Activated naive CD8-positive, alpha-beta T cell treated with anti-CD3 and anti-CD28 coated beads, Interleukin-2, amount 10 ng/mL, durations not matched to agents 7 days and 5 days (primary cell): ENCODE measurements at places on chromosomes 1 and 21. TPM values are rescaled to one million over a fixed set of nuclear protein-coding genes. Genes with fewer than 3 reads are reported as not detected.

Gene USP33
- 70.8 TPM for total RNA-seq

Gene PADI2
- total RNA-seq: 0.23 TPM

DNA sequence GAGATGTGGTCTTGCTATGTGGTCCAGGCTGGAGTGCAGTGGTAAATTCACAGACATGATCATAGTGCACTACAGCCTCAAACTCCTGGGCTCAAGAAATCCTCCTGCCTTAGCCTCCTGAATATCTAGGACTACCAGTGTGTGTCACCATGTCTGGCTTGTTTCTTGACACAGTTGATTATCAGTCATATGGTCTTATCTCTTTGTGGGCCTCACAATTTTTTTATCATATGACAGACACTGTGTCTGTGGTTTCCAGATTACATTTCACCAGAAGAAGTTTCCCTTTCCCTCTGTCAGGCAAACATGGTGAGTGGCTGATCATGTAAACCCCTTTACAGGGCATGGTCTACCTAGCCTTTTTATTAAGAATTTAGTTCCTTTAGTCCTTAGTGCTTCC is 96.1 kb downstream of the HFM1 start:
- DNase-seq: no peak

- no peak for DNase-seq
These were observed 99.9 kb downstream of the ROR1 start for GRCh38 chr1:63873751-63874150.

- no peak for DNase-seq
These were observed 827 bp downstream of the PRKCZ start for GRCh38 chr1:2050793-2051682.

GRCh38 chr1:243793298-243793697 is 56.7 kb downstream of the AKT3 start:
- DNase-seq: no peak

Gene SPRR1B
- total RNA-seq: not detected

Gene LEMD1
- 0.97 TPM for total RNA-seq

Gene FAM177B
- total RNA-seq: not detected

- DNase-seq: no peak
These were observed 80.6 kb downstream of the ERG start for GRCh38 chr21:38417726-38418125.

- DNase-seq: no peak
These were observed 444.9 kb upstream of the PKN2 start for GRCh38 chr1:88239205-88239604.

GRCh38 chr1:217642455-217642854 is 11.3 kb downstream of the SPATA17 start:
- DNase-seq: no peak

Gene LIPI
- not detected for total RNA-seq

DNA sequence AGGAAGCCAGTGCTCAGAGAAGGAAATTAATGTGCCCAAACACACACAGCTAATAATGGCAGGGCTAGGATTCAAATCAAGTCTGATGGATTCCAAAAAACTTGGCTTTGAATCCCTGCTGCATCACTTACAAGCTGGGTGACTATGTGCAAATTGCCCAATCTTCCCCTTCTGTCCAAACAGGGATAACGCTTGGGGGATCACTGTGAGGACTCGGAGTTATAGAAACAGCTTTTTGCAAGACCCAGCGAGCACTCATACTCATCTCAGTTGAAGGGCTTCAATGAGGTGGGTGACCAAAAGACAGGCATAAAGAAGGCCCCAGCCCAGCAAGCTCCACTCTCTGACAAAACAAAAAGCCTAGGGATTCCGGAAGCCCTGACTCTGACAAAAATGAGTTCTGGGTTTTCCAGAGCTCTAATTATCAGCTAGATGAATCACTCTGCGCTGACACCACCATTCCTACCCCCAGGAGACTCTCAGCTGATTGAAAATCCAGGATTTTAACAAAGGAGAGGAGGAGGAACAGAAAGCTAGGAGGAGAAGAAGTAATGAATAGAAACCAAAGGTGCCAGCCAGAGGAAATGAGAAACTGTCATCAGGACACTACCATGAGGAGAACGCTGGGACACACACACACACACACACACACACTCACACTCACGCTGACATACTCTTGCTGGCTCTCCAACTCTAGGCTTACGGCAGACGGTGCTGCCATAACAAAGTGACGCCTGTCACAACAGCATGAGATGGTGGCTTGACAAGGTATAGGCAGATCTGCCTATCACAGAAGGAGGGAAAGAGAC is 1.6 kb upstream of the STK40 start:
- no peak for DNase-seq

GRCh38 chr1:11886986-11887665 is 28.4 kb upstream of the NPPB start:
- no peak for DNase-seq

GRCh38 chr1:76510672-76511557 is 356.4 kb upstream of the ST6GALNAC5 start:
- no peak for DNase-seq

DNA sequence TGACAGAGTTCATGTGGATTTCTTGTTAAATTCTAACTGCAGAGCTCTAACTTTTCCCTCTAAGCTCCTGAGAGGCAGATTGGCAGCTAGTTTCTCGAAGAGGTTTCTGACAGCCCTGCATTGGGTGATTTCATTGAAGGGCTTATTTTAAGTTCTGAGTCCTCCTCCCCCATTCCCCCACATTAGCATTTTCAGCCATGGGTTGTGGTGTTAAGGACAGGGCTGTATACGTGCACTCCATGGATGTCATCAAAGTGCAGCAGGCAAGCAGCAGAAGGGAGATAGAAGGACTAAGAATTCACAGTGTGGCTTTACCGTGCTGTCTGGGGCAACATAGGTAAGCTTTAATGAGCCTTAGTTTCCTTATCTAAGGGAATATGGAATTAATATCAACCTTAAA is 19.0 kb downstream of the CRYZ start:
- DNase-seq: no peak

GRCh38 chr1:201180141-201180540 is 10.5 kb upstream of the IGFN1 start:
- DNase-seq: no peak

Gene ATP1A2
- not detected for total RNA-seq

- DNase-seq: no peak
These were observed 200.5 kb downstream of the OMA1 start for GRCh38 chr1:58346036-58346355.

Gene FABP3
- total RNA-seq: 0.62 TPM

DNA sequence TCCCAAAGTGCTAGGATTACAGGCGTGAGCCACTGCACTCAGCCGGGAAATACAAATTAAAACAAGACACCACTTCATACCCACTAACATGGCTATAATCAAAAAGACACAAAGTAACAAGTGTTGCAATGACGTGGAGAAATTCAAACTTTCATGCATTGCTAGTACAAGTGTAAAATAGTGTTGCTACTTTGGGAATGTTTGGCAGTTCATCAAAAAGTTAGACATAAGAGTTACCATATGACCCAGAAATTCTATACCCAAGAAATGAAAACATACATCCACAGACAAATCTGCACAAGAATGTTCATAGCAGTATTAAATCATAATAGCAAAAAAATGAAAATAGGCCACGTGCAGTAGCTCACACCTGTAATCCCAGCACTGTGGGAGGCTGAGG is 16.4 kb downstream of the FOXJ3 start:
- no peak for DNase-seq

DNA sequence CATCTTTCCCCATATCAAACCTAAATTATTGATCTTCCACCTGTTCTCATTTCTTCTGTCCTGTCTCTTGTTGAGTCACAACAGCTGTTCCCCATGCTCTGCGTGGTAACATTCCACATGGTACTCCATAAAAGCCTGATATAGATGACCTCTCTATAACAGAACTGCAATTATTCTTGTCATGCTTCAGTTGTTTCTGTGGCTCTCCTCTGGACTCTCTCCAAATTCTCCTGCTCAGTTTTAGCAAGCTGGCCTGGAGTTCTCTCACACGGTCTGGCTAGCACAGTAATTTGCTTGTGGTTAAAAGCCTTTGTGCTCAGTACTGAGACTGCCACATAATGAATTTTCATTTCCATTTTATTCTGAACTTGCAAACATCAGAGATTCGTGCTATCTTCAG is 10.6 kb upstream of the LRRC39 start:
- no peak for DNase-seq

Gene TXNIP
- 725 TPM for total RNA-seq

Gene PRAMEF20
- not detected for total RNA-seq

GRCh38 chr1:156947818-156948525 is 27.5 kb downstream of the LRRC71 start:
- DNase-seq: no peak

DNA sequence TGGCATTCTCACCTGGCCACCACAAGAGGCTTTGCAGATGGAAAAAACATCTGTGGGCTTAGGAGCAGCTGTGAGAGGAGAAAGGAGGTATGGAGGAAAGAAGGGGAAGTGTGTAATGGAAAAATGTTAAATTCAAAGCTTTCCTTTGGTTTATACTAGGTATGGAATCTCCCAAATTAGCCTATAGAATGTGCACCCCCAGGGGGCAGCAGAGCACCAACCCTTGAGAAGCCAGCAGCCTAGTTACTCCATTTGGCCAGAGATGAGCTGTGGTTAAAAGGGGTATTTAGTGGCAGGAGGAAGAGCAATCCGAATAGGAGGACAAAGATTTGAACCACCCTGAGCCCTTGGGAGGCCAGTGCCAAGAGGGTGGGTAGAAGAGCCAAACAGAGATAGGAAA is 97.5 kb upstream of the CTTNBP2NL start:
- DNase-seq: peak; percentile 38

GRCh38 chr1:176815621-176816020 is 348.9 kb downstream of the ASTN1 start:
- no peak for DNase-seq

DNA sequence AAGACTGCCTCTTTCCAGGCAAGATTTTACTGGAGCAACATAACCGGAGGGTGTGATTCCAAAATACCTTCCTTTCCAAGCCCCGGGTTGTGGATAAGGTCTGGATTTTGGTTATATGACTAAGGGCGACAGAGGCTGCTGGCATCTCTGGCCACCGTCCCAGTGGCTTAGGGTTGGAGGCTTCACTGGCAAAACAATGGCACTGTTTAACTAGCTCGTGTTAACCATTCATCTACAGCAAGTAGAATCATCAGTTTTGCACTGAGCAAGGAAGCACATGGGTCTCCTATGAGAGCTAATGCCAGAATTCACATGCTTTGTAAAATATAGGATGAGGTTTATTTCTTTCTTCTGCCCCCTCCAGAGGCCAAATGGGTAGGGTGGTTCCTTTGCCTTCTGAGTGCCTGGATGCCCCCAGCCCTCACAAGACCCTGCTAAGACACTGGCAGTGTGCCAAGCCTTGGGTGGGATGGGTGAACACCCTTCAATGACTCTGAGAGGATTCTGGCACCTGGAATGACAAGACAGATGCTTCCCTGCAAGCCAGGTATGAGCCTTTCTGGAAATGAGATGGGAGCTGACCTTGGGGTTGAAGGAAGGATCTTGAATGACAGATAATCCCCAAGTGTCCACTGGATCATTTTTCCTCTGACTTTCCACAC is 36.8 kb downstream of the DHCR24 start:
- DNase-seq: no peak

GRCh38 chr1:9475061-9475627 is 64.1 kb upstream of the SLC25A33 start:
- DNase-seq: no peak

DNA sequence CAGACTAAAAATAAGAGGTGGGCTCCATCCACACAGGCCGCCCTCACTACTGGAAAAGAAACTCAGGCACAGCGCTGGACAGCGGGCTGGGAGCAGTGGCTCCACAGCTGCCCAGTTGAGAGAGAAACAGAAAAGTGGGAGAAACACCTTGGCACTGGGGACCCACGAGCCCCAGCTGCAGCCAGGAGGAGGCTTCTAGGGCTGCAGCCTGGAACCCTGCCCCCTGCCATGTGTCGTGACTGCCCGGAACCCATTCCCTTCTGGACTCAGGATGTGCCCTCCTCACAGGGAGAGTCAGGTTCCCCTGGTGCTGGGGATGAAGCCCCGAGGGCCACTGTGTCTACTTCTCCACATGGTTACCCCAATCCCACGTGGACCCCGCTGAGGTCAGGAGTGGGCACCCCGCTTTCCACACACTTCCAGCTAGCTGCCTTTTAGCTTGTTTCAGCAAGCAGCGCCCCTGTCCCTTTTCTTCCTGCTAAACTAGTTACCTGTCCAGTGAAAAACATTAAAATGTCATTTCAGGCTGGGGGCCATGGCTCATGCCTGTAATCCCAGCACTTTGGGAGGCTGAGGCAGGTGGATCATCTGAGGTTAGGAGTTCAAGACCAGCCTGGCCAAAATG is 35.9 kb downstream of the PARP1 start:
- no peak for DNase-seq

DNA sequence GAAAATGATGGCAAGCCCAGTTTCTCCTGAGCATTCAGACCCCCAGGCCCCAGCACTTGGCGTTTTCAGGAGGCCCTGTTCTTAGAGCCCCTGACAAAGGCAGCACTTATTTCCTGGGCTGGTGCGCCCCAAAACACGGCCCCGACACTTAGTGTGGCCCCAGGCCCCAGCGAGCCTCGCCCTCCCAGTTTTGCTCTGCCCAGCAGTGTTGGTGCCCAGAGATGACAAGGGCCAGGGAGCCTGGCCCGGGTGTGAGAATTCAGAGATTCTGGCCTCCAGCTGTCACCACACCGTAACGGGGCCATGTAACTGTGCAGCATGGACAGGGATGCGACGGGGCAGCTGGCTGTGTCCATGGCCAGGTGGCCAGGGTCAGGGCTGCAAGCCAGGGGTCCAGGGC is 18.0 kb upstream of the ARHGEF16 start:
- no peak for DNase-seq

- DNase-seq: peak; percentile 93
These were observed at the start of gene CLSTN1 for GRCh38 chr1:9823943-9824701. CLSTN1 (minus strand) TSS chr1:9823965; CDS start chr1:9823733, 232 bp downstream.
